ENCODE measurements at places on chromosomes 12 and 14.

DNA sequence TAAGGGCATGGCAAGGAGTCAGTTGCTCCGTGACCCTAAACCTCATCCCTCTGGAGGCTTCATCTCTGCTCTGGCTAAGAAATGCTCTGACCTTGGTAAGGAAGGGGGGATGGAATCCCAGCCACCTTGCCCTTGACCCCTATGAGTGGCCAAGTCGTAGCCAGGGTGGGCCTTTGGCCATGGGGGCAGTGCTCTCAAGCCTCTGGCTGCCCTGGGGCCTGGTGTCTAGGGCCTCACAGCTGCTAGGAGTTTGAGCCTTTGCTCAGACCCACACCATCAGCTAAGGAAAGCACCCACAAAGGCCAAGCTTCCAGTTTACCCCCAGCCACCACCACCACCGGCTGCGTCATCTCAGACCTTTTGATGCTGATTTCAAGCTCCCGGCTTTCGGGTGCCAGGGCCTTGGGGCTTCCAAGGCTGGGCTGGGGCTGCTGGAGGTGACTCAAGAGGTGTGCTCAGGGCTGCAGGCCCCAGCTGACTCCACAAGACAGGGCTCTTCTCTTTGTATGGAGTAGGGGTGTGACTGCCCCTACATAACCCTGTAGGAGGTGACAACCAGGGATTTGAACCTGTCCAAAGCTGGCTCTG lies 3.7 kb downstream of the ASB2 start:
- no peak for DNase-seq

DNA sequence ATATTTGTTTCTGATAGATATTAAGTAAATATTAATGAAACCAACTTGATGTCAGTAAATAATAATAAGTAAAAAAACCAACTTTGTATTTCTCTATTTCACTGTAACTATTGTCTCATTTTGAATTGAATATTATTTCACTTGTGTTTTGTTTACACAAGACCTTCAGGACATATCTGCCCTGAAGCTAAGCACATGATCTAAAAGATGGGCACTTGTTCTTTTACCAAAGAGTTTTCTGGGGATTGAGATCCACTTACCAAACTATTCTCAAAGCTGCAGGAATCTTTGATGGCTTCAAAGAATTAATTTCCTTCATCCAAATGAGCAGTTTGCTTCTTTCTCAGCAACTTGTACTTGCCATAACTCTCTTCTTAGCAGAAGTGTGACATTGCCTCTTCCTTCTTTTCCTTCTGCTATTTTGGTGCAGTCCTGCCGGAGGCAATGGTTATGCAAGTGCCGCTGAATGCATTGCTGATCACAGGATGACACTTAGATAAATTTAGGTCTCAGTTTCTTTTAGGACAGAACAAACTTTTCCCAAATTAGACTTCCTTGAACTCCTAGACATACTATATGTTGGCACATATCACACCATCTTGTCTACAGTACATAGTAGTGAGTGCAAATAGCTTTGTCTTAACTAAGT lies 9.2 kb downstream of the FAR2 start:
- no peak for DNase-seq

GRCh38 chr12:115923851-115924250 lies 353.6 kb downstream of the MED13L start:
- DNase-seq: no peak

GRCh38 chr14:91321131-91321530 lies 76.6 kb upstream of the GPR68 start:
- no peak for DNase-seq

DNA sequence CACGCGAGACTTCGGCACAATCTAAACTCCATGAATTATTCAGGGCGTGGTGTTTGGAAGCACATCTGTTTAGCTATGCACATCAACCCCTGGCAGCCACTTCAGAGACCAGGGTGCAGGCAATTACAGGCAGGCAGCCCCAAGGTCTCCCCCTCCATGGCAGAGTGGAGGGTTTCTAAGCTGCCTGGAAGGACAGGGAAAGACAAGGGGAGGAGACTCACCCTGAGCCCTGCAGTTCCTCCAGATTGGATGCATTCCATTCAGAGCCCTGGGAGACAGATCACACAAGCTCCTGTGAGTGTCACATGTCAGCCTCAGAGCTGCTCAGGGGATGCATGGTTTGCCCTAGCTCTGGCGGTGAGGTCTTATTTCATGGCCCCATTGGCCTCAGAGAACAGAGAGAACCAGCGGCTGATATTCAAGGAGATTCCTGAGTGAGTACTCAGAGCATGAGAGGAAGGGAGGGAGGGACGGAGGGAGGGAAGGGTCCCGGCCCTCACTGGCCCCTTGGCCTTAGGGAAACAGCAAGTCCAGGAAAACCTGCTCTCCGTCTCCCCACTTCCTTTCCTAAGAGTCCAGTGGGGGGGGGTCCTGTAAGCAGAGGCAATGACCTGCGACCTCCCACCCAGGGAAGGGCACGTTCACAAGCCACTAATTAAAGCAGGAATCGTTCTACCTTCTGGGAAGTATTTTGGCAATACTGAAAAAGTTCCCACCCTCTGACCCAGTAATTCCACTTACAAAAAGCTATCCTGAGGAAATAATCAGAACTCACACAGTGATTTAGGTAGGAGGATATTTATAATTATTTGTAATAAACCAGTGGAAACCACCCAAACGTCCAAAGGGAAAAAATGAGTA lies 55.1 kb downstream of the SSH1 start:
- no peak for DNase-seq

GRCh38 chr14:69468949-69469348 lies 15.6 kb upstream of the PLEKHD1 start:
- no peak for DNase-seq

Measured in stimulated activated CD8-positive, alpha-beta memory T cell treated with anti-CD3 and anti-CD28 coated beads, Interleukin-4, amount 100 ng/mL, for 1 hour (primary cell).